ENCODE measurements at places on chromosomes 6 and 20. TPM values are rescaled to one million over a fixed set of nuclear protein-coding genes. Genes with fewer than 3 reads are reported as not detected.
A peak's percentile ranks its signal among the peaks of the same experiment; 100 is the strongest.

GRCh38 chr6:113819169-113819830 is 37.8 kb upstream of the MARCKS start:
- no peak overlapping the region for H3K4me3 ChIP-seq
- no peaks in the 10 kb centered on the region for H3K4me1 ChIP-seq
- no peak for DNase-seq

DNA sequence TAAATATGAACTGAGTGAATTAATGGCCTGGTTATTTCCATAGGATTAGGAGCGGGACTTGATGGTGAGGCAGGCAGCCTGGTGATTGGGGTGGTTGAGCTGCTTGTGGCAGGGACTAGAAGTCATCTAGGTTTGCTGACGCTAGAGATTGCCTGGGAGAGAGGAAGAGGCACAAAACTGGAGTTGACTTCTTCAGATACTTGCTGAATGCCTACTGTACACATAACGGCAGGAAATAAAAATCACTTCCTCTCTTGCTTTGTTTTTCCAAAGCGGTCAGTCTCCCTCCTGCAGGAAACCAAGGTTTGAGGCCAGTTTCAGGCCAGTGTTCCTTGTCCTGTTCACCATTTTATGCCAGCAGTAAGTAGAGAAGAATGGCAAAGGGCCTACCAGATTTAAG is 36.7 kb upstream of the MYLIP start:
- DNase-seq, result no peak
- no peaks in the 10 kb centered on the region for H3K27me3 ChIP-seq
- H3K27ac ChIP-seq, result no peak overlapping the region
- H3K4me1 ChIP-seq, result no peaks in the 10 kb centered on the region

DNA sequence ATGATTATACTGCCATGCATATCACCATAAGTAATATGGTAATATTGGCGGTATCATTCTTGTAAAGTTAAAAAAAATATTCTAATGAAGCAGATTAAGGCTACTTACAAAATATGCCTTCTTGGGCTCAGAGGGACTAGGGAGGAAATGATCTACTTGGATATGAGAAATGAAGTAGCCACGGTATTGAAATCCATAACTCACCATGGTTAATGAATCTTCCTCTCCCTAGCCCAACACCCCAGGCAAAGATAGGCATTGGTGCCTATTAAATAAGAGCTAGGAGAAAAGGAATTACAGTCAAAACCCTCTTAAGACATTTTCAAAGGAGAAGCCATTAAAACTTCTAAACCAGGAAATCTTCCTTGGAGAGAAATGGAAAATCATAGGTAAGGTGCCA is 280.5 kb downstream of the TFAP2B start:
- H3K4me3 ChIP-seq, result no peak overlapping the region
- H3K36me3 ChIP-seq, result no peaks in the 10 kb centered on the region
- H3K4me1 ChIP-seq, result no peaks in the 10 kb centered on the region
- no peaks in the 10 kb centered on the region for H3K27me3 ChIP-seq
- no peak for DNase-seq

DNA sequence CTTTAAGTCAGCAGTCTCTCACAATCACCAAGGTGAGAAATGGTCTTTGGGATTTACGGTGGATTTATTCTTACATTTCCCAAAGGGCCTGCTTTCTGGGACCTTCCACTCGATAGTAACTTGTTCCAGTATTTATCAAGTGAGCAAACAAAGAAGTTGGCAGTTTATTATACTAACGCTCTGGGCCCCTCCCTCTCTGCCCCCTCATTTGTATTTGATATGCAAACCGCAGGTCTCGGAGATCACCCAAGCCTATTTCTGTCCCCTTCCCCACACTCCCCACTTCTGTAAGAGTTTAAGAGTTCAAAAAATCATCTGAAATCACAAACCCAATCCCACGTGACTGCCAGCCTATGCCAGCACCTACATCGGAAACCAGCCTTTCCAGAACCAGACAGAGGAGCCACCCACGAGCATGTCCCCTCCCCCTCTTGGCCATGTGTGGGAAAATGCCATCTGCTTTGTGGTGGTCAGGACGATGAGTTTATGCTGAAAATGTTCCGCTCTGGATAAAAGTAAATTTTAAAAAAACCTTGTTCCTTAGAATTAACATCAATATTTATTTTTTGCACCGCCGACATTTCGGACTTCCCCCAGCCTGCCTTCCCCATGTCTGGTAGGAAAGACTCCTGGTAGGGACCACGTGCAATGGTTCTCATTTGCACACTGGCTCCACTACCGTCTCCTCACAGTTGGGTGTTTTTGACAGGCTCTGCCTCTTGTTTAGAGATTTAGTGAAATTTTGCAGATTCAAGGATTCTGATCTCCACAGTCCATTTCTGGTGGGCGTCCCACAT is 281.0 kb downstream of the TFAP2C start:
- no peaks in the 10 kb centered on the region for H3K27me3 ChIP-seq
- DNase-seq, result peak; percentile 41
- H3K27ac ChIP-seq, result no peak overlapping the region
- no peaks in the 10 kb centered on the region for H3K36me3 ChIP-seq

- H3K4me1 ChIP-seq, result no peaks in the 10 kb centered on the region
- no peak overlapping the region for H3K4me3 ChIP-seq
Observed at GRCh38 chr6:89028774-89029173, 51.8 kb upstream of the PNRC1 start.

- no peaks in the 10 kb centered on the region for H3K27me3 ChIP-seq
- no peaks in the 10 kb centered on the region for H3K4me1 ChIP-seq
- DNase-seq, result no peak
- H3K4me3 ChIP-seq, result no peak overlapping the region
Observed at GRCh38 chr20:17767624-17768023, 67.9 kb downstream of the BANF2 start.

DNA sequence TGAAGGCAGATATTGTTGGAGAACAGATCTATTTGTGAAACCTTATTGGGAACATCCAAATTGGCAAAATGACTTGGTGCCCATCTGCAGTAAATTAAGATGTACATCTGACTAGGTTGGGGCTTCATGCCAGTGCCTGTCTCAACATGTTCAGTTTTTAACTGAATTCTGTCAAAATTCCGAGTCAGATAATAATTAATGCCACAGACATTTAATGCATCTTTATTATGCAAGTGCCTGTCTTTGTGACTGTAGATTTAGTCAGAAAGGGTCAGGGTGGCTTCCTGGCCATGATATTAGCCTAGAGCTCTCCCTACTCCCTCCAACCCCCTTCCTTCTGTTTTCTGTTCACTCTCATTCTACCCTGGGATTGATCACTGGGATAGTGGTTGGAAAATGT is 199.3 kb upstream of the FLRT3 start:
- H3K27ac ChIP-seq, result no peak overlapping the region
- no peaks in the 10 kb centered on the region for H3K4me1 ChIP-seq
- H3K27me3 ChIP-seq, result no peaks in the 10 kb centered on the region
- no peak overlapping the region for H3K4me3 ChIP-seq

DNA sequence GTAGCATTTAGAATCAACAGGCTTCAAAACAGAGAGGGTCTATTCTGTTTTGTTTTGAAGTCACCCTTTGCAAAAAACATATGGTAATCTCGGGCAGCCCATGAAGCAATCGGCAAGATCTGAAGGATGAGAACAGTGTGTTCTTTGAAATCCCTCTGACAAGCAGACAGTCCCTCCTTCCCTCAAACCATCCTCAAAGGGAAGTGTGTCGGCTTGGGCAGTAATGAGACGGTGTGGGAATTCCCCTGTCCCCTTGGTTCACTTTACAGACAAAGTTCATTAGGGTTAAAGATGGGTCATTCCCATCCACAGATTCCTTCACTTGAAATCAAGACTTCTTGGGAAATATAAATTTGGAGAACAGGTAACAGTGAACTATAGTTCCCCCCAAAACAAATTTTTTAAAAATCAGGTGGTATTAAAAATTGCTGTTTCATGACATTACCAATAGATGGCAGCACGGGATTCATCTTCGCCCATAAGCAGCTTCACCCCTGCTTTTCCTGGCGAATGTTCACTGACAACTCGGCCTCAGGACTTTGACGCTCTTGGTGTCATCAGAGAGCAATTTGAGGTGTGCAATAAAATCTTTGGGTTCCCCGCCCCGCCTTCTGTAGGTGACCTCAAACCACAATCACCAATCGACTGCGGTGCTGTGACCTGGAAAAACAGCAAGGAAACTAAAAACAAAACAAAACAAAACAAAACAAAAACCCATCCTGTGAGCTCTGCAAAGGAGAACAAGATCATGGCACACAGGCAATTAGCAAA is 159.3 kb upstream of the TNFAIP3 start:
- no peaks in the 10 kb centered on the region for H3K27me3 ChIP-seq
- no peak overlapping the region for H3K4me3 ChIP-seq
- no peak overlapping the region for H3K27ac ChIP-seq
- DNase-seq, result peak; percentile 85
- H3K4me1 ChIP-seq, result peaks cover 14% of the 10 kb centered on the region

DNA sequence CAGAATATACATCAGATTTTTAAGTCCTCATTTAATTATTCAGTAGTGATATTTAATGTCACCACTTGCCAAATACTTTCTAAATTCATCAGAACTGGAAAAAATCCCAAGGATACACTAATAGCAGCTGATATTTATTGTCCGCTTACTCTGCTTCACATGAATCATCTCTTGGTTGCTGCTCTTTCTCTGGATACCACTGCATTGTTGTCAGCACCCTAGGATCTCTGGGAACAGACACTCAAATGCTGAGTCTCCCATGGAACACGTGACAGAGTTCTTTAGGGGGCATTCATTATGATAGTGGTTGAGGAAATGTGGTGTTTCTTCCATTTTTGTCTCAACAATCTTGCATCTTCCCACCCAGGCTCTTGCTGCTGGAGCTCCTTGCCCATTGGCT is 318.0 kb downstream of the RFPL4B start:
- H3K27me3 ChIP-seq, result no peaks in the 10 kb centered on the region
- H3K4me1 ChIP-seq, result no peaks in the 10 kb centered on the region
- no peak for DNase-seq
- no peak overlapping the region for H3K27ac ChIP-seq
- H3K4me3 ChIP-seq, result no peak overlapping the region

DNA sequence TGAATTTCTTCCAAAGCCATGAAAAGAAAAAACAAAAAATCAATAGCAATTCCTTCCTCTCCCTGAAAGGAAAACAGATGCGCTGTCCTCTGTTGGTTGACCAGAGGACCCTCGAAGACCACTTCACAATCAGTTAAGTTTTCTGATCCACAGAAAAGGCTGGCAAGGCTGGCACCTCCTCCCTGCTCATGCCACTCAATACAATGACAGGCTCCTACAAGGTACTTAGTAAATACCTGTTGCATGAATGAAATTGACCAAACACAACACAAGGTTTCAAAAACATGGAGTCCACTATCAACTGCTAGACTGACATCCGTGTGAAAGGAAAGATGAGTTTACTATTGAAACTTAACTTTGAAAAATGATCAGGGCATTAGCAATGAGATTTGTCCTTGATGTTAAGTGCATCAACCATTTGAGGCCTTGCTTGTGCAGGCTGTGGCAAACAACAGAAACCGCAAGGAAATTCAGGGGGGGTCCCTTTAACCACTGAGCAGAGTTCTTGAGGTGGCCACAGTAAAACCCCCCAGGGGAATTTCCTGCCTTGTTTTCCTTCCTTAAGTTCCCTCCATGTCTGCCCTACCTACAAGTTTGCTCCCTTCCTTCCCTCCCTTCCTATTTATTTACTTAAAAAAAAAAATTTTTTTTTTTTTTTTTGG is 27.9 kb upstream of the RTF2 start:
- no peak overlapping the region for H3K4me3 ChIP-seq
- H3K36me3 ChIP-seq, result no peaks in the 10 kb centered on the region
- H3K27ac ChIP-seq, result no peak overlapping the region
- H3K4me1 ChIP-seq, result no peaks in the 10 kb centered on the region

GRCh38 chr6:49519660-49520059 is 19.9 kb downstream of the GLYATL3 start:
- H3K36me3 ChIP-seq, result no peaks in the 10 kb centered on the region
- H3K4me1 ChIP-seq, result no peaks in the 10 kb centered on the region
- H3K4me3 ChIP-seq, result no peak overlapping the region

GRCh38 chr6:514396-514978 is 122.9 kb downstream of the IRF4 start:
- H3K27ac ChIP-seq, result no peak overlapping the region
- DNase-seq, result no peak
- H3K27me3 ChIP-seq, result no peaks in the 10 kb centered on the region
- H3K36me3 ChIP-seq, result no peaks in the 10 kb centered on the region
- no peaks in the 10 kb centered on the region for H3K4me1 ChIP-seq

- no peaks in the 10 kb centered on the region for H3K27me3 ChIP-seq
- no peaks in the 10 kb centered on the region for H3K4me1 ChIP-seq
- no peak for DNase-seq
Observed at GRCh38 chr6:163525926-163526325, 111.4 kb downstream of the QKI start.

GRCh38 chr6:82687855-82688254 is 324.2 kb downstream of the TPBG start:
- no peak overlapping the region for H3K4me3 ChIP-seq
- H3K4me1 ChIP-seq, result no peaks in the 10 kb centered on the region
- no peak overlapping the region for H3K27ac ChIP-seq
- no peaks in the 10 kb centered on the region for H3K27me3 ChIP-seq

DNA sequence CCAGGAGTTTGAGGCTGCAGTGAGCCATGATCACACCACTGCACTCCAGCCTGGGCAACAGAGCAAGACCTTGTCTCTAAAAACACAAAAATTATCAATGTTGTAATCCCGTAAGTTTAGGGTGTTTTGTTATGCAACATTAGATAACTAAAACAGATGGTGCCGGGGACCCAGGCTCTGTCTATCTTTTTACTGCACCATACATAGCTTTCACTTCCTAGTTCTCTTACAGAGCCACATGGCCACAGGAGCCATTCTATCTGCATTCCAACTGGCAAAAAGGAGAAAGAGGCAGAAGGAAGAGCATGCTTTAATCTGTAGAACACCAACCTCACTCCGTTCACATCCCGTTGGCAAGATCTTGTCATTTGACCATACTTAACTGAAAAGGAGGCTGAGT is 5.4 kb upstream of the TCF15 start:
- no peaks in the 10 kb centered on the region for H3K4me1 ChIP-seq
- H3K27me3 ChIP-seq, result no peaks in the 10 kb centered on the region
- H3K27ac ChIP-seq, result no peak overlapping the region
- H3K4me3 ChIP-seq, result no peak overlapping the region
- DNase-seq, result no peak
- no peaks in the 10 kb centered on the region for H3K36me3 ChIP-seq

DNA sequence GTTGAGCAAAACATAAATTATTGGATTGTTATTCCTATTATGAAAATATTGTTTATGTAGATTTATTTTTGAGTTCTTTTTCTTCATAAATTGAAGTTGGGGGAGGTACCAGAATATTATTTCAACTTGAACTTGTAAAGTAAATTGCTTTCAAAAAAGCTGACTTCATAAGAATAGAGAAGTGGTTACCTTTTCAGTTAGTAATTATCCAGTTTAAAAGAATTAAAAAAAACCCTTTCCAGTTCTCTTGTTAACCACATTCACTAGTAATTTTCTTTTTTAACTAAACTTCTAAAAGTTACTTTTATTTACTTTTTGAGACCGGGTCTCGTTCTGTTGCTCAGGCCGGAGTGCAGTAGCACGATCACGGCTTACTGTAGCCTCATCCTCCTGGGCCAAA is 124.3 kb downstream of the CDKAL1 start:
- H3K36me3 ChIP-seq, result no peaks in the 10 kb centered on the region
- H3K4me1 ChIP-seq, result peaks cover 7% of the 10 kb centered on the region
- H3K27me3 ChIP-seq, result no peaks in the 10 kb centered on the region
- H3K27ac ChIP-seq, result no peak overlapping the region

- H3K36me3 ChIP-seq, result no peaks in the 10 kb centered on the region
- H3K4me3 ChIP-seq, result no peak overlapping the region
- H3K4me1 ChIP-seq, result no peaks in the 10 kb centered on the region
- no peak for DNase-seq
Observed at GRCh38 chr6:52634211-52634610, 36.7 kb upstream of the TMEM14A start.

RNF144B gene
- total RNA-seq, result 36.4 TPM

CDH22 gene
- total RNA-seq, result 6.4 TPM

PBOV1 gene
- total RNA-seq, result not detected

NMBR gene
- not detected for total RNA-seq
